ENCODE measurements at places on chromosomes 16 and 17.

GRCh38 chr16:48536614-48537200, 73.3 kb downstream of the N4BP1 start:
- no peak for DNase-seq

DNA sequence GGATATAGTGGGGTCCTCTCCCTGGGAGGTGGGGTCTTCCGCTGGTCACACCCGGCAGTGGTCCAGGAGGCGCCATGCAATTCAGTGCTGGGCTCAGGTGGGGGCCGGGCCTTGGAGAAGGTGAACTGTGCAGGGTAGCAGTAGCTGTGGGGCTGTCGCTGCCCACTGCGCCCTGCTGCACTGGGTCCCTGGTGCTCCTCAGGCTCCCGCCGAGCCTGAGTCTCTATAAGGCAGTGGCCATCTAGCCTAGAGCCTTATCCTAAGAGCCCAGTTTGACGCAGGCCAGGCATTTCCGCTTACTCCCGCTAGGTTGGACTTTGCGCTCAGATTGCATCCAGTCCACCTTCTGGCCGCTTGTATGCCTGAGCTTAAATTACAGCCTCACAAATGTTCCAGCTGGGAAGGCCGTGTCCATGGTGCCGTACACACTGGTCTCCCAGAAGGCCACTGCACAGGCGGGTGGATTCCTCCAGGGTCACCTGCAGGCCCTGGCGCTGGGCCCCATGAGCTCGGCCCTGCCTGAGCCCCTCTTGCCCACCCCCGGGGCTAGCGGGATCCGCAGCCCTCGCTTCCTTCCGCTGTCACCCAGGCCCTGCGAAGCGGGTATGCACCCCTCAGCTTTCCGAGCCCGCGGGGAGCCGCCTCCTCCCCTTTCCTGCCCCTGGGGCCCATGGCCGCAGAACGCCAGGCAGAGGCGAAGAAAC, 1762.2 kb downstream of the TP53TG3F start:
- no peak for DNase-seq

GRCh38 chr16:89556750-89557689, 3.5 kb upstream of the RPL13 start:
- DNase-seq: peak; percentile 83

- no peak for DNase-seq
These were observed 6.6 kb downstream of the CYGB start for GRCh38 chr17:76530811-76531485.

DNA sequence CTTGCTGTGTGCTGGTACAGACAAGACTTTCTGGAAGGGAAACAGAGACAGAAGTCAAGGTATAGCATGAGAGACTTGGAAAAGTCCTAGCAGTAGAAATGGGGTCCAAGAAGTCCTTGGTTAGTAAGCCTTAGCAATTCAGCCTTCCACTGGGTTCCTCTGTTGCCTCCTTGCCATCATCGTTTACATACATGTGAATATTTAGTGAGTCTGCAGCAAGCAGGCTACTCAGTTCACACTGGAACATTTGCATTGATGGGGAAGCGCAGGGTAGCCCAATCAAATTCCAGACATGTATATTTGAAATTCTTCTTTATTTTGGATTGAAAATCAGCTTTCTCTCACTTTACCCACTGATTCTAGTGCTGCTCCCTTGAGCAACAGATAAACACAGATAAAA, 27.1 kb downstream of the LIMD2 start:
- no peak for DNase-seq

DNA sequence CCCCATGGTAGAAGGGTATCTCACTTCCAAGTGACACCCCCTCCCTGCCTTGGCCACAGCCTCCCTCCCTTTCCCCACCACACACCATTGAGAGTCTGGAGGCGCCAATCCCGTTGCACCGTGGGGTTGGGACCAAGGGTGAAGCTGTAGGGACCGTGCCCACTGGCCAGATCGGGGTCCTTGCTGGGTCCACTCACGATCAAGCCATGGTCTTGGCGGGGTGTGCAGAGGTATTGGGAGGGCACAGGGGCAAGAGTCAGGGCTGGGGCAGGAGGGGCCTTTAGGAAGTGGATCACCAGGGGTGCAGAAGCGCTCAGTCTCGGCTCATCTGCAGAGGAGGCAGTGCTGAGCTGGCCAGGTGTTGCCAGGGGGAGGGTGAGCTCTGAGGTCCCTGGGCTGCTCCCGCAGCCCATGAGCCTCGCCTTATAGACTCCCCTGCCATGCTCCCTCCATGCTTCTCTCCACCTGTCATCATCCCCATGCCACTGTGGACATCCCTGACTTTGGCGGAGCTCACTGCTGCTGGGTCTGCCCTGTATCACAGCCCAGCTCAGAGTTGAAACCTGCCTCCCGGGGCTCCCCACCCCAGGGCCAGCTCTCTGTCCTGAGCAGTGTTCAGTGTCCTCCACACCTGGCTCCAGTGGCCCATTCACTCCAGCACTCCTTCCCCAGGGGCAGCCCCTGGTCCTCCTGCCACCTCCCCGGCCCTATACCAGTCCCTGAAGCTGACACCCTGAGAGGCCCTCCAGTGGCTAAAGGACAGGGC, 8.3 kb downstream of the CDH16 start:
- no peak for DNase-seq

- DNase-seq: no peak
These were observed 90.3 kb downstream of the RMI2 start for GRCh38 chr16:11435576-11435975.

- no peak for DNase-seq
These were observed 408 bp upstream of the KPNA2 start for GRCh38 chr17:68035131-68035522.

GRCh38 chr16:23330583-23331249, 28.6 kb downstream of the SCNN1B start:
- DNase-seq: no peak

GRCh38 chr17:14715561-14715960, 414.7 kb downstream of the HS3ST3B1 start:
- no peak for DNase-seq

GRCh38 chr17:75897160-75898019, 639 bp upstream of the TRIM65 start:
- no peak for DNase-seq

- no peak for DNase-seq
These were observed 31.8 kb downstream of the TMEM204 start for GRCh38 chr16:1565083-1565805.

GRCh38 chr16:27287051-27287811, 18.7 kb upstream of the NSMCE1 start:
- DNase-seq: no peak

Data from CD4-positive, alpha-beta T cell treated with Interferon alpha-2 for 1 hour (primary cell).